ENCODE measurements at places on chromosomes 7 and 10.

DNA sequence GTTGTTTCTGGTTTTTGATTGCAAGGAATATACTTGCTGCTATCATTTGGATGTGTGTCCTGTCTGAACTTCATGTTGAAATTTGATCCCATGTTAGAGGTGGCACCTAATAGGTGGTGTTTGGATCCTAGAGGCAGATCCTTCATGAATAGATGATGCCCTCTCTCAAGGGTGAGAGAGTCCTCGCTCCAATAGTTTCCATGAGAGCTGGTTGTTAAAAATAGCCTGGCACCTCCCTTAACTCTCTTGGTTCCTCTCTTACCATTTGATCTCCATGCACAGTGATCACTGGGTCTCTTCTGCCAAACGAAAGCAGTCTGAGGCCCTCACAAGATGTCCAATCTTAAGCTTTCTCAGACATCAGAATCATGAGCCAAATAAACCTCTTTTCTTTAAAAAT lies 49.0 kb upstream of the ZNF248 start:
- DNase-seq = no peak

- peak; percentile 62 for DNase-seq
Measured at GRCh38 chr7:1579481-1580421, 9.9 kb upstream of the PSMG3 start.

- no peak for DNase-seq
Measured at GRCh38 chr10:5343561-5343960, 21.2 kb upstream of the UCN3 start.

GRCh38 chr10:82266438-82266837 lies 391.4 kb downstream of the NRG3 start:
- DNase-seq = no peak

GRCh38 chr10:50379616-50380015 lies 128.3 kb upstream of the ASAH2 start:
- DNase-seq = no peak

- no peak for DNase-seq
Measured at GRCh38 chr7:138207555-138207971, 131.3 kb downstream of the AKR1D1 start.

GRCh38 chr7:4667776-4668509 lies 14.2 kb upstream of the FOXK1 start:
- no peak for DNase-seq

Measured in activated naive CD4-positive, alpha-beta T cell (primary cell).